ENCODE measurements at places on chromosomes 11 and 22. TPM values are rescaled to one million over a fixed set of nuclear protein-coding genes. Genes with fewer than 3 reads are reported as not detected.

The TMEM121B gene
- 0.13 TPM for total RNA-seq

The OLFML1 gene
- 1.3 TPM for total RNA-seq

The HBE1 gene
- total RNA-seq, result not detected

The TSKU gene
- 19.5 TPM for total RNA-seq

The C22orf31 gene
- not detected for total RNA-seq
